ENCODE measurements at places on chromosomes 3 and 15. TPM values are rescaled to one million over a fixed set of nuclear protein-coding genes. Genes with fewer than 3 reads are reported as not detected.

DNA sequence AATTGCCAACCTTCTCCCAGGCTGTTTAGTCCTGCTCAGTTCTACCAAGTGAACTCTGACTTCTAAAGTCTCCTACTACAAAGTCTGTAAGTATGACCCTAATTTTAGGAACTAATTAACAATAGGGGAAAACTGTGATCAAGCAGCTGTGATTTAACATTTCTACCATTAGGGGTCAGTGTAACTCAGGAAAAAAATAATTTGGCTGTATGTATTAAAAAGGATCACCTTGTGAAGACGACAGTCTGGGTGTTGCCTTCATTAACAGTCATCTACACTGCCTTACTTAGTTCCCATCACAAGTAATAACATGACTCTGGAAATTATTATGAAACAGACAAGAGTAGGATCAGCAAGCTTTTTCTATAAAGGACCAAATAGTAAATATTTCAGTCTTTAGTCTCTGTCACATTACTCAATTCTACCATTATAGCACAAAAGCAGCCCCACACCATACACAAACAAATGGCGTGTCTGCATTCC, 4.2 kb upstream of the NPHP3 start:
- DNase-seq: peak; percentile 57

- DNase-seq: no peak
Observed at GRCh38 chr3:112143689-112144088, 10.6 kb upstream of the GCSAM start.

GRCh38 chr15:73985101-73985873, 6.8 kb downstream of the STOML1 start:
- peak; percentile 56 for DNase-seq

DNA sequence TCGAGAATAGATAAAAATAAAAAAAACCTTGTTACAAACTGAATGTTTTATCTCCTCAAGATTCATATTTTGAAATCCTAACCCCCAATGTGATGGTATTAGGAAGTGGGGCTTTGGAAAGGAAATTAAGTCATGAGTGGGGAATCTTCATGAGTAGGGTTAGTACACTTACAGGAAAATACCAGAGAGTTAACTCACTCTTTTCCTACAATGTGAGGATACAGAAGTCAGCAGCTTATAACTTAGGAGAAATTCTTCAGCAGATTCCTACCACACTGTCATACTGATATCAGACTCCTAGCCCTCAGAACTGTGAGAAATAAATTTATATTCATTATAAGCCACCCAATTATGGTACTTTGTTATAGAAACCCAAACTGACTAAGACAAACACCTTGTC, 453.1 kb downstream of the GBE1 start:
- DNase-seq: peak; percentile 16

GRCh38 chr15:98977441-98977840, 30.2 kb downstream of the PGPEP1L start:
- no peak for DNase-seq

DNA sequence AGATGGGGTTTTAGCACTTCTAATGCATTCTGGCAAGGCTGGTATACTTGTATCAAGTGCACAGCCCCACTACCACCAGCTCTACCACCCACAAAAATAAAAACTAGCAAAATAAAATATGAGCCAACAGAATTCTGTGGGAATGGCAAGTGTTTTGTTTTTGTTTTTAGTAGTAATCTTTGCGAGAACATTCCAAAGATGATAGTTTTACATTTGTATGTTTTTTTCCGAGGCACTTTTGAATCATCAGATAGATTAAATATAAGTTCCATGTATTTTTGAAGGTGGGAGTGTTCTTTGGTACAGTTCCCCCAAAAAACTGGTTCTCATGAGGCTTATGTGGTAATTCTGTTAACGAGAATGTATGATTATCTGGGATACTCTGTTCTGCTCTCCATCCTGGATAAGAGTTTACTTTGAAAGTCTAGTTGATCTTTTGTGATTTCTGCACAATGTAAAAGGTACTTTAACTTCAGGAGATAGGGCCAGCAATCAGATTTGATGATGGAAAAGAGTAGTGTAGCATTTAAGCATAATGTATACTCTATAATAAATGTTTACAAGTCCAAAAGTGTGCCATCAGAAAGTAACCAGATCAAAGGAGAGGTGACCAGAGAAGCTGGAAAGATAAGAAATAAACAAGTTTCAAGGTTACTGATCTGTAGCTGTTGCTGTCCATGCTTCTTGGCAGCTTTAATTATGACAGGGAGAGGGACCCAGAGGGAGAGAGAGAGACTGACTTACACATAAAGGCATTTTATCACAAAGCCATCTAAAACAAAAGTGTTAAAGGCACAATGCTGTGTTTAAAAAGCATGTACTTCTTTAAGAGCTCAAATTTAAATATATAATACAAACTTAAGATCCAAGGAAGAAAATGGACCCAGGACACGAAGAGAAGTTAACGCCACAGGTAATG, 130.9 kb downstream of the PGPEP1L start:
- DNase-seq: no peak

- no peak for DNase-seq
Observed at GRCh38 chr3:27613846-27614500, 108.2 kb downstream of the EOMES start.

DNA sequence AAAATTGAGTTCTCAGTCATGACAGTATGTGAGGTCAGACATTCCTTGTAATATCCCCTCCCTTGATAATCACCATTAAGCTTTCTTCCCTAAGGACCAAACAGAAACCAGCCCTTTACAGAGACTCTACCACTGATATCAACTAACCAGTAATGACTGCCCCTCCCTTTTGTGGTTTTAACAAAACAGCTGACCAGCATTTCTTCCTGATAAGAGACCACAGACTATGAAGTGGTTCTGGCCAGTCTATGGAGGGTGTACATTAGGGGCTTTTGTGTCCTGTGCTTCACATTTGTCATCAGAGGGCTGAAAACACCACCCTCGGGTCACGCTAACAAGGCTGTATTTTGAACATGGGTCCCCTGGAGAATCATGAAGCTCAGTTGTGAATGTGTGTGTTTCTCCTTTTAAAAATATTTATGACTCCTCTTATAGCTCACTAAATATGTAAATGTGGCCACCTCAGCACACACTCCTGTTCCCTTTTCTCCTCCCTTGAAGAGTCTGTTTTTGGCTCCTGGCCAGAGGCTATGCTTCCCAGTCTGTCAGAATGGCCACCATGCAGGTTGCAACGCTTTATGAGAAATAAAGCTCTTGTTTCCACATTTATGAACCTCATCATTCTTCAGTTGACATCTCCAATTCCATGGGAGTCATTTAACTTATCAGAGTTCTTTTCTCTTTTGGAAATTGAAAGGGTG, 239.3 kb downstream of the CPNE4 start:
- no peak for DNase-seq

DNA sequence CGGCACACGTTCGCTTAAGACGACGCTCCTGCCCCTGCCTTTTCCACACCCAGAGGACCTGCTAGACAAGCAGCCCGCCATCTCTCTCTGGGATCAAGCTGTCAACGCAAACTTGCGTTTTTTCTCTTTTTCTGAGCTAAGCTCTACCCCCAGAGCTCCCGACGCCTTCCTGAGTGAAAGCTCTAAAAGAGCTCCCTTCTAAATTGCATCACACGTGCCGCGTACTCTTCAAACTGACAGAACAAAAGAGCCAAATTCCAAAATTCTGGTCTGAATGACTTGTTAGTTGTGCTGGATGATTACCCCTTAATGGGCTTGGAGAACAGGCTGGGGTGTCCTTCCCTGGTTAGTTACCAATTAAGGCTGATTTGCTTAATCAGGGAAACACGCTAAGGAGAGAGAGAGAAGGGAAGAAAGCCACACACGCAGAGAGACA, 81.2 kb downstream of the MDFIC2 start:
- DNase-seq: no peak

GRCh38 chr15:87816811-87817210, 439.7 kb downstream of the NTRK3 start:
- DNase-seq: peak; percentile 91

GRCh38 chr3:155131104-155131503, 51.0 kb downstream of the MME start:
- DNase-seq: peak; percentile 79

DNA sequence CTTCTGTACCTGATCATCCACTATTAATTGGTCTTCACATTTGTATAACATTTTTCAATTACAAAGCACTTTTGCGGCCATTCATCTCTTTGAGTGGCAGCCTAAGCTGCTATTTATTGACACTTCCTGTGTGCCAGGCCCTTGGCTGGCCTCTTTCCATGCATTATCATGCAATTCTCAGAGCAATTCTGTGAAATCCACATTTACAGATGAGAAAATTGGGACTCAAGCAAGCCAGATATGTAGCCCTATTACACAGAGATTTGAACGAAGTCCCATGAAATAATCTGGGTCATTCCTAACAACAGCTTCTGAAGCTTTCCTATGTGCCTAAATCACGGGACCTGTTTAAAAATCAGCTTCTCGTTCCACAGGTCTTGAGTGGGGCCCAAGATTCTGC, 17.4 kb downstream of the SLC6A1 start:
- no peak for DNase-seq

DNA sequence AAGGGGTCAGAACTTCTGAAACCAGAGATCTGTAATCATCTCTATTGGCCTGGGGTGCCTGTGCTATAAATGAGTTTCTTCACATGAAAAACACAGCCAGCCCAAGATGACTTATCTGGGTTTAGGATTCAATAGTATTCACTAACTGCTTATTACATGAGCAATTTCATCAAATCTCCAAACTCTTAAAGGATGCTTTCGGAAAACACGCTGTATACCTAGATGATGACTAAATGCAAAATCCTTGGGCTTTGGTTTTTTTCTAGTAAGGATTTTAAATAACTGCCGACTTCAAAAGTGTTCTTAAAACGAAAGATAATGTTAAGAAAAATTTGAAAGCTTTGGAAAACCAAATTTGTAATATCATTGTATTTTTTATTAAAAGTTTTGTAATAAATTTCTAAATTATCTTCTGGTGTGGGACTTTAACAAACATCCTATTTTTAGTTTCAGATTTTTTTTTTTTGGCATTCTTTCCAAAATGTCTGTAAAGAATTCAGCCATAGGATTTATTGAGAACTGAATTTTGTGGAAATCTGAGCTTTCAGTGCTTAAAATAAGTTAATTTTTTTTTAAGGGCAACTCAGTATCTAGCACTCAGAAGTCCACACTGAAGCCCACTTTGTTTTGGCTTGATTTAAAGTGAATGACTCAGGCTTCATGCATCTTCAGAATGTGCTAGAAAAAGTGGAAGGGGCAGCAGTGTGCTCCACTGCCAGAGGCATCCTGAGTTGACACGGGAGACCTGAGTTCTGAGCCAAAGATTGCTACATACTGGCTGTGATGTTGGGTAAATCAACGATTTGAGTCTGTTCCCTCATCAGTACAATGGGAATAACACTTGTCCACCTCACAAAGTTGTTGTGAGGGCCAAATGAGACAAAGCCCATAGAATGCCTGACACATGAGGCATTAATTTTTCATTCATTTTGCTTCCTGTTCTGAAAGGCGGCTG, 18.7 kb downstream of the TMEM43 start:
- peak; percentile 91 for DNase-seq

GRCh38 chr3:27669591-27669990, 52.5 kb downstream of the EOMES start:
- no peak for DNase-seq

INAFM2 gene
- 16.2 TPM for polyA plus RNA-seq

IGSF10 gene
- polyA plus RNA-seq: not detected

IQCH gene
- polyA plus RNA-seq: 0.84 TPM

HDAC11 gene
- polyA plus RNA-seq: 14.9 TPM

VWA5B2 gene
- polyA plus RNA-seq: not detected

FGD5 gene
- polyA plus RNA-seq: not detected

NLGN1 gene
- polyA plus RNA-seq: not detected

ASB14 gene
- polyA plus RNA-seq: not detected

CRBN gene
- polyA plus RNA-seq: 13.2 TPM

Measured in foreskin keratinocyte (primary cell).